Activated naive CD8-positive, alpha-beta T cell treated with anti-CD3 and anti-CD28 coated beads, Interleukin-2, amount 50 U/mL, for 16 hours (primary cell): ENCODE measurements at places on chromosomes 12 and 14.

DNA sequence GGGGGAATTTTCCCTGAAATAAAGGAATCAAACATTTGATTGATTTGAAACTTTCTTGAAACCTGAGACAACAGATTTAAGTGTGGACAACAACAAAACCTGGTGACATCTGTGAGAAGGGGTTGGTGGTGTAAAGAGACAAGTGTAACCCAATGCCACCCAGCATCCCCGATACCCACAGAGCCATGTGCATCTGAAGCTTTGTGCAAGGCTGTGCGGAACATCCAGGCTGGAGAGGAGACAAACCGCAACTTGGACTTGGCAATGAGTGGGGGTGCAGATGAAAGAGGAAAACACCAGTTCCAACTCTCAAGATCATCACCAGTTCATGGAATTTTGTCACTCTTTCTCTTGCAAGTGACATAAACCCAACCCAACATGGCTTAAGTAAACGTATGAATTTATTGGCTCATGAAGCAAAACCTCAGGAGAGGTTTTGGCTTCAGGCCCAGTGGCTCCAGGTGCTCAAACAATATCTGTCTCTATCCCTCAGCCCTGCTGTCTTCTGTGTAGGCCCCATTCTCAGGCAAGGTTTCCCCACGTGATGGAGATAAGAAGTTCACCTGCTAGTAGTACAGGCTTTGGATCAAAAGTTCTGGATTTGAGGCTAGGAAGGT, 55.2 kb upstream of the NTF3 start:
- no peak for DNase-seq

DNA sequence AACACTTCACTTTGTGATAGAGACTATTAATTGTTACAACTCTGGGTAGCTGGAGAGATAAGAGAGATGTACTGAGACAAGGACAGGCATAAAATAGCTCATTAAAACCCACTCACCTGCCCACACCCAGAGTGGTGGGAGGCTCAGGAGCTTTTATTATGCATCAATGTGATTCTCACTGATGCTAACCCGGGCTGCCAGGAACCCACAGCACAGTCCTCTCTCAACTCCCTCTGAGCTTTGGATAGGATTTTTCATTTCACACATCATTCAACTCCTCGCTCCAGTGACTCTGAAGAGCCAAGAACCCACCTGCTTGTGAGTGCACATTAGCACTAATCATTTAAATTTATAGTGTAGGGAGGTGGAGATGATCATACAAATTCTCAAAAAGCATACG, 827.9 kb downstream of the FLRT2 start:
- no peak for DNase-seq

DNA sequence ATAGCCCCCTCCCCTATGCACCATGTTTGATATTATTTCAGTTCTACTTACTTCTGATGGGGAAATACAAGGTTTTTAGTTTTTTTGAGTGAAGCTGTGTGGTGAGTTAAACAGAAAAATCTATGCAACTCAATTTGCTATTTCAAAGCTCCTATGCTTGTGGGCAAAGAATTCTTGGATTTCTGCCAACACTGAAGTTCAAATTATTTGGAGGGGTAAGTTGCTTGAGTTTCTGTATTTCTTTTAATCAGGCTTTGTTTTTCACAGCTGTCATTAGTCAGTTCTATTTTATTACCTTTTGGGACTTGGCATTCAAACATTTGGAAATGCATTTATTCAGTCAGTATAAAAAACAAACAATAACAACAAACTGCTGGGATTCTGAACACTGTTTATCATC, 407.5 kb upstream of the MGAT4C start:
- no peak for DNase-seq

DNA sequence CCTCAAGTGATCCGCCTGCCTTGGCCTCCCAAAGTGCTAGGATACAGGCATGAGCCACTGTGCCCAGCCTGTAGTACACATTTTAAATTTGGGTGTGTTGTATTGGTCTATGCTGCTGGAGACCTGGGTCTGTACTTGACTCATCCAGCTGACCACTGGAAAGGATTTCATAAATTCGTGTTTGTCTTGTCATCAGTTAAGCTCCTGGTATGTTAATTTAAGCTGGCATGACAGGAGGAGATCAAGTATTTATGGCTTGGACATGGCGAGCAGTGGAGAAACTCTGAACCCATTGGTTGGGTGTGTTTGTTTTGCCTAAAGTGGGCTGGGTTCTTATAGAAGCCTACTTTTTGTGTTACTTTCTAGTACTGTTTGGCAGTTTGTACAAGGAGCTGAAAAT, 24.2 kb downstream of the YY1 start:
- DNase-seq, result no peak

- DNase-seq, result no peak
These were observed 8.9 kb downstream of the TGFB3 start for GRCh38 chr14:75972801-75973421.

DNA sequence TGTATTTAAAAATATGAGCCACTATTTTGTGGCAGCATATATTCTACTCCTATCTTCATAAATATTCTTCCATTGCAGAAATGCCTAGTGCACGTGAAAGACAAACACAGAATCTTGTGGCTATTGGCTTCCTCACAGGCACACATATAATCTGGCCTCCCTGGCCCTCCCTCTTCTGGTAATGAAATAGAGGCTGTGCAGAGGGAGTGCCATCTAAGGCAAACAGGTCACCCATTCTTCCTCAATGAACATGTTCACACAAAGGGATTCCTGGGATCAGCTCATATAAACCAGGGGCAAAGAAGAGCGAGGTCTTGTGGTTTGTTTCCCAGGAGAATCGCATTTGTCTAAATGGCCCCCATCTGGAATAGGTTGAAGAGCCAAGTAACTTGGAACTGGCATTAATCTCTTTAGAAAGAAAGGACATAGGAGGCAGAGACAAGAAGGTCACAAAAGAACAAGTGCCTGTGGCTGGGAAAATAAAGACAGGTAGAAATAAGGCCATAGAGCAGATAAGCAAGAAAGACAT, 171.6 kb upstream of the PTPRQ start:
- no peak for DNase-seq

GRCh38 chr12:104342635-104343249, 39.2 kb downstream of the EID3 start:
- no peak for DNase-seq

GRCh38 chr12:115426732-115427131, 742.8 kb upstream of the TBX3 start:
- no peak for DNase-seq

DNA sequence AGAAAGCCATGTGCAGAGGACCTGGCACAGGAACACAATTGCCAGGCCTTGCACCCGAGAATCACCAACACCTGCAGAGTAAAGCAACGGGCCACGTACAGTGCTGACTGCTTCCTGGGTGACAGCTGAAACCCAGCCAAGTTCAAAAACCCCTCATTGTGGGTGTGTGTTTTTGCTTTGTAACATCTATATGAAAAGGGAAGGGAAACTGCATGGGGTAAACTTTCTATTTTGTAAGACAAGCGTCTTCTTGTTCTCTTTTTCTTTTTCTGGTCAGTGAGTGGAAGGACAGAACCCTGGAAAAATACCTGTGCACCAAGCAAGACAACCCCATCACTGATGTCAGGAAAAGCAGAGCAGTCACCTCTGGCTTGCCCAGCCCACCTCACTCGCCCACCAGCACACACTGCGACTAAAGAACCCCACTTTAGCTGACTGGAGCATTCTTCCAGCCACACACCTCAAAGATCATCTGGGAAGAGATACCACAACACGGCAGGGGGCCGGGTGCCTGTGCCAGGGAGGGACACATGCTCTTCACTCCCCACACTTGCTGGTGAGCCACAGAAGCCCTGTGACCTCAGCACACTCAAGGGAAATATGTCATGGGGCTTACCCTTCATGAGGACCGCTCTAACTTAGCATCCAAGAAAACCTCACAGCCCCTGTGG, 172.3 kb downstream of the NDUFA12 start:
- no peak for DNase-seq

GRCh38 chr12:49956663-49957569, 4.8 kb upstream of the AQP5 start:
- DNase-seq, result no peak

- peak; percentile 25 for DNase-seq
These were observed 37.0 kb upstream of the NT5DC3 start for GRCh38 chr12:103877934-103878510.

DNA sequence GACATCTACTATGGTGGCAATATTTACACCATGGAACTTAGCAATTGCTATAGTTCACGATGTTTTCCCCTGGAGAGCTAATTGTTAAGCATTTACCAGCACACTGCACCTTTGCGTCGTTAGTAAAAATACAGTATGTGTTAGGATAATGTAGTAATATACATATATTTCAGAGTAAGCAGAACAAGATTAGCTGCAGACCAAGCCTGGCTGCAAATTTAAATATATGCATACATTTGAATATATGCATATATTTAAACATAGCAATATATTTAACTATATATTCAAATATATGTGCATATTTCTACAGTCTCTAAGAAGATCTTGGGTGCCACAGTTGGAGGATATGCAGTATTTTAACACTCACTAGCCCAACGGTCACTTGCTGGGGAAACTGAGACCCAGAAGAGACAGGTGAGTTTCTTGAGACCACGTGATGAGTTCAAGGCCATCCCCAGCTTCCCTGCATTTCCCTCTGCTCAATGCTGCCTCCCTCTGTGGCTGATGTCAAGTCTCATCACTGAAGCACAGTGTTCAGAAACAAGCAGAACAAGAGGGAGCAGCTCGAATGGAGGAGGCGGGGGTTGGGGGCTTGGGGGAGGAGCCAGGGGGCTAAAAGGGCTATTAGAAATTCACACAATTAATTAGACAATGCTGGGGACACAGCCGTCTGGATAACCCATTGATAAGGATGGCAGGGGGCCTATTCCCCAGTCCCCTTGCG, 708.0 kb downstream of the MED13L start:
- DNase-seq, result no peak

GRCh38 chr14:53180272-53181221, 27.4 kb upstream of the DDHD1 start:
- peak; percentile 1 for DNase-seq

DNA sequence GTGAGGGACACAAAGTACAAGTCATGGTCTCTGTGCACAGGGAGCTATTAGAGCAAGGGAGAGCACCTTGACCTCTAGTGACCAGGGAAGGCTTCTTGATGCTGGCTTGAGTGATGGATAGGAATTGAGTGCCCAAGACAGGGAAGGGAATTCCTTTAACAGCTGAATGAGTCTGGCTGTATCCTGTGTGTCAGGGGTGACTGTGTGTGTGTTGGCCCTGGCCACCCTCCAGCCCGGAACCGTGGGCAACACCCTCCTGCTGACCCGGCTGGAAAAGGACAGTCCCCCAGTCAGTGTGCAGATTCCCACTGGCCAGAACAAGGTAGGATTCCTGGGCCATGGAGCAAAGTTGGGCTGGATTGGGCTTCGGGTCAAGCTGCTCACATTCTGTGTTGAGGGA, 5.5 kb upstream of the PFDN5 start:
- no peak for DNase-seq

DNA sequence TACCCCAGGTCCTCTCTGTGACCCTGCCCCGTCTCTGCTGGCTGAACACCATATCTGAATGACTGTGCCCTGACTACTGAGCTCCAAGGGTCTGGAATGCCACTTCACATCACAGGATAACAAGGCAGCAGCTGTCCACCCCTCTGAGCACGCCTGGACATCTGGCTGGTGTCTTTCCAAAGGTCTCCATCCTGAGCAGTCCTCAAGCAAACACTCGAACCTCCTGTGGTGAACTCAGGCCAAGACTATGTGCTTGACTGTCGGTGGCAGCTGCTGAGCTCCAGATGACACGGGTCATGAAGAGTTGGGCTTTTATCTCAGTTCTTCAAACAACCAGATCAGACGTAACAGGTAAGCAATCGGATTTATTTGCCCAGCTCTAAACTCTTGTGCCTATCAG, 117.2 kb upstream of the BCL2L14 start:
- no peak for DNase-seq

DNA sequence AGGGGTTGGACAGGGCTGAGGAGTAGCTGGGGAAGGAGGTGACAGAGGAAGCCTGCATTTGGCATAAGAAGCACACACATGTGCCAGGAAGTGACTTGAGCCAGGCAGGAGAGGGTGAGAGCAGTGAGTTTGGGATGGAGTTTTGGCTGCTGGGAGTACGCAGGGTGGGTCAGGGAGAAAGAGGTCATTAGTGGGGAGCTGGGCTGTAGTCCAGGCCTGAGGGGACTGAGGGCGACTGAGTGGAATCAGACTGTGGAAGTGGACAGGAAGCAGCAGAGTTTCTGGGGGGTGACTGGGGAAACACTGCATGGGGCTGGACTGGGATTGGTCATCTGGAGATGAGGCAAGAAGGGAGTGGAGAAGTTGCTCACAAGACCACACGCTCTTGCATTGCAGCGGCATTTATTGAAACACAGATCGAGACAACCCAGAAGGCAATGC, 7.6 kb downstream of the KRT85 start:
- DNase-seq, result no peak

GRCh38 chr12:100138048-100138802, 4.4 kb downstream of the BLTP3B start:
- no peak for DNase-seq

GRCh38 chr14:32683679-32684078, 255.0 kb upstream of the NPAS3 start:
- DNase-seq, result no peak

GRCh38 chr12:10158406-10158805, 13.5 kb downstream of the OLR1 start:
- no peak for DNase-seq

DNA sequence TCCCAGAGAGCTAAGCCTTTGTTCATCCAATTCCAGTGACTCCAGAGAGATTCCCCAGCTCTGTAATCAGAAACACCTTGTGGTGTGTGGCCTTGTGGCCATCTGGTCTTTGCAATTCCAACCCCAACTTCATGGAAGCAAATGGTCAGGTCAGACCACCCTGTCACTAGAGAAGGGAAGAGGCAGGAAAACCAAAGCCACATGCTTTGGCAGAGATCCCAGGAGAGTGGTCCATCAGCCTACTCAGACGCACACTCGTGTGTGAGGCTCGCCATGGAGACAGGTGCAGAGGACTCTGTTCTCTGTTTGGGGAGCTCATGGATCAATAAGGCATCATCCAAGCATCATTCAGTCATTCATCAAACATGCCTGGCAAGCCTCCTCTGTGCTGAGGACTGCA, 46.2 kb upstream of the TUNAR start:
- DNase-seq, result no peak

DNA sequence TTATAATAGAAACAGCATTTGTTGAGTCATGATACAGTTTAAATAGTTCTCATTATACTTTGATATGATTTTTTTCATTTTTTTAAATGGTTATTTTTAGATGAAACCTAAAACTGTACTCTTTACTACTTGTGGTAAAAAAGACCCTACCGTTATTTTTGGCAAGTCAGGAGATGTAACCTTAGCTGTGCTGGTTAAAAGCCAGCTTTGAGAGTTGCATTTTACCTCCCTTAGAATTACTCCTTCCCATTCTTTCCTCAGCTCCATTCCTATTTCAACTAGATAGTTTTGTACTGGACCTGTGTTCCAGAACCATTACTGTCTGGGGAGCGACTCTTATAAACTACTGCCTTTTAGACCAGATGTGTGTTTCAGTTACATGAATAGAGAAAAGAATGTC, 92.0 kb downstream of the RAD51B start:
- DNase-seq, result no peak

DNA sequence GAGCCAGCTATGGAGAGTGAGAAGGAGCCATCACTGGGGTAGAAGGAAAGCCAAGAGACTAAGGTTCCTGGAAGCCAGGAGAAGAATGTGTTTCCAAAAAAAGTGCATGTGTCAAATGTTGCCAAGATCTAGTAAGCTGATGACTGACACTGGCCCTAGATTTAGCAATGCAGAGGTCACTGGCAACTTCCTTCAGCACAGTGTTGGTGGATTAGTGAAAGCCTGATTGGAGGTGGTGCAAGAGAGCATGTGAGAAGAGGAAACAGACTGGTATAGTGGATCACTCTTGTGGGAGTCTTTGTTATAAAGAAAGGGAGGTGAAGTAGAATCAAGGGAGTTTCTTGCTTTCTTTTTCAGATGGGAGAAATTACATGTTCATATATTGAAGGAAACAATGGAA, 34.1 kb upstream of the CHGA start:
- no peak for DNase-seq
